ENCODE measurements at places on chromosomes 3 and 15. TPM values are rescaled to one million over a fixed set of nuclear protein-coding genes. Genes with fewer than 3 reads are reported as not detected.

Gene GMPPB
- total RNA-seq: 61.9 TPM

Gene NECTIN3
- total RNA-seq: 6.4 TPM

Gene USP50
- not detected for total RNA-seq

Gene CADM2
- 0.42 TPM for total RNA-seq

Gene FANCD2OS
- not detected for total RNA-seq

Gene KNG1
- total RNA-seq: not detected

Gene RBP2
- total RNA-seq: not detected

Gene COX17
- total RNA-seq: 28.9 TPM

Gene SGO1
- 1.0 TPM for total RNA-seq

Gene P2RY13
- 0.26 TPM for total RNA-seq

Gene ABCF3
- 120 TPM for total RNA-seq

Gene COL7A1
- 0.73 TPM for total RNA-seq

Gene USP8
- 62.8 TPM for total RNA-seq

Gene ANKUB1
- not detected for total RNA-seq

Gene GCNT3
- total RNA-seq: not detected

Gene C3orf49
- not detected for total RNA-seq

Gene IMPG2
- total RNA-seq: 0.47 TPM

Gene IL20RB
- 3.2 TPM for total RNA-seq

Gene MCTP2
- 23.1 TPM for total RNA-seq

Gene A4GNT
- not detected for total RNA-seq

Gene TRPM1
- not detected for total RNA-seq

Measured in T-helper 17 cell (primary cell).